ENCODE measurements at places on chromosomes 1 and 21. TPM values are rescaled to one million over a fixed set of nuclear protein-coding genes. Genes with fewer than 3 reads are reported as not detected.

DNA sequence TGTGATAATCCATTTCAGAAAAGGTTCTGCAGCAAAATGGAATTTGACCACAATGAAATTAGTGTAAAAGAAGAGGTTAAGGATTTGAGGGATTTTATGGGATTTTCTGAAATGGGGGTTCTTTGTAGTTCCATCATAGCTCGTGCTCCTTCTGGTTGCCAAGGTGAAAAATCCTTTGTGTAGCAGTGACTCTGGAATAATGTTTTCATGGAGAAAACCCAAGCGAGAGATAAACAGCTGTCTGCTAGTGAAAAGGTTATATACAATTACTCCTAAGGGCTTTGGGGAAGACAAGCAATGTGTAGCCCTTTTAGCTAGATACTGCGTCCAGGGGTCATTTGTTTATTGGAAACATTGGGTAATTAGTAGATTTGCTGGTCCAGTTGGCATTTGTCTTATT lies 453.2 kb upstream of the DEPDC1 start:
- no peak for DNase-seq

GRCh38 chr1:171984850-171985485 lies 143.7 kb downstream of the DNM3 start:
- no peak for DNase-seq

GRCh38 chr1:55428944-55429931 lies 214.1 kb upstream of the USP24 start:
- peak; percentile 92 for DNase-seq

DNA sequence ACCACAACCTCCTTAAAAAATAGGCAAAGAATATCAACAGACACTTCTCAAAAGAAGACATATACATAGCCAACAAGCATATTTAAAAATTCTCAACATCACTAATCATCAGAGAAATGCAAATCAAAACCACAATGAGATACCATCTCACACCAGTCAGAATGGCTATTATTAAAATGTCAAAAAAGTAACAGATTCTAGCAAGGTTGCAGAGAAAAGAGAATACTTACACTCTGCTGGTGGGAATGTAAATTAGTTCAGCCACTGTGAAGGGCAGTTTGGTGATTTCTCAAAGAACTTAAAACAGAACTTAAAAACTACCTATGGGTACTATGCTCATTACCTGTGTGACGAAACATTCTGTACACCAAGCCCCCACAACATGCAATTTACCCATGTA lies 20.7 kb downstream of the CD1B start:
- no peak for DNase-seq

GRCh38 chr1:57418971-57419370 lies 4.9 kb downstream of the DAB1 start:
- no peak for DNase-seq

GRCh38 chr1:107162745-107163144 lies 21.9 kb downstream of the NTNG1 start:
- no peak for DNase-seq

GRCh38 chr21:32370998-32371766 lies 21.6 kb downstream of the URB1 start:
- DNase-seq: no peak

DNA sequence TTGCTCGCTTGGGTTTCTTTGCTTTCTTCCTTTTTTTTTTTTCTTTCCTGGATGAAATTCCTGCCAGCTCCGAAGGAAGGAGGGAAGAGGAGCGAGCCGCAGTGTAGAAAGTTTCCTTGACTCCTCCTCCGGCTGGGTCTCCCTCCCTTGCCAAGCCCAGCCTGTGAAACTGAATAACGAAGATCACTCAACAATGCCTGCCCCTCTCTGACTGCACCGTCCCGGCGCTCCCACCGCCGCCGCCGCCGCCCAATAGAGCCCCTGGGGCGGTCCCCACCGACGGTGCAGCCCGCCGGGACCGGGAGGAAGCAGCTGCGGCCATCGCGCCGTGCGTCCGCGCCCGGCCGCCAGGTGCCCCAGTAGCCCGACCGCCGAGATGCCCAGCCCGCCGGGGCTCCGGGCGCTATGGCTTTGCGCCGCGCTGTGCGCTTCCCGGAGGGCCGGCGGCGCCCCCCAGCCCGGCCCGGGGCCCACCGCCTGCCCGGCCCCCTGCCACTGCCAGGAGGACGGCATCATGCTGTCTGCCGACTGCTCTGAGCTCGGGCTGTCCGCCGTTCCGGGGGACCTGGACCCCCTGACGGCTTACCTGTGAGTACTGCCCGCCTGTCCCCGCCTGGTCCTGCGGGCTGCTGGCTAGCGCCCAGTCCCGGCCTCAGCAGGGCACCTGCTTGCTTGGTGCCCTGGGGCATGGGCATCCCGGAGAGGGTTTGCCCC lies at the start of gene LGR6:
TSS of gene LGR6 (plus strand) at position 186 of the 714 bp plus-strand sequence. CDS start at position 377, 191 bp downstream.
- DNase-seq: no peak

GRCh38 chr1:107767156-107767582 lies 197.8 kb downstream of the VAV3 start:
- DNase-seq: no peak

- DNase-seq: no peak
Observed at GRCh38 chr21:36059823-36060158, 535 bp downstream of the SETD4 start.

GRCh38 chr1:81811757-81812371 lies 11.1 kb downstream of the ADGRL2 start:
- DNase-seq: no peak

DNA sequence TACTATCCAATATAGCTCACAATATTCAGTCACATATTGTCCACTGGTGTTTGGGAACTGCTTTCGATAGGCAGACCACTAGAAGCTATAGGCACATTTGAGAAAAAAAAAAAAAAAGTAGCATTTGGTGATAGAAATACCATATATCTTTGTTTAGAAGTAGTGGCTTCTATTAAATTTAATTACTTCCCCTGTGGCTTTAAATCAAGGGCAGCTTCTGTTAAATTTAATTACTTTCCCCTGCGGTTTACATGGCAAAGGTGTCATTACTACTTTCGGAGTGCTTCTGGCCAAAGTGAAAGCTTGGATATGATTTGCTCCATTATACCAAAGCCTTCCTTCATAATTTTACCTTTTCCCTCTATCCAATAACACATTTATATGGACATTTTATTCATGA lies 229.9 kb downstream of the TTLL7 start:
- no peak for DNase-seq

DNA sequence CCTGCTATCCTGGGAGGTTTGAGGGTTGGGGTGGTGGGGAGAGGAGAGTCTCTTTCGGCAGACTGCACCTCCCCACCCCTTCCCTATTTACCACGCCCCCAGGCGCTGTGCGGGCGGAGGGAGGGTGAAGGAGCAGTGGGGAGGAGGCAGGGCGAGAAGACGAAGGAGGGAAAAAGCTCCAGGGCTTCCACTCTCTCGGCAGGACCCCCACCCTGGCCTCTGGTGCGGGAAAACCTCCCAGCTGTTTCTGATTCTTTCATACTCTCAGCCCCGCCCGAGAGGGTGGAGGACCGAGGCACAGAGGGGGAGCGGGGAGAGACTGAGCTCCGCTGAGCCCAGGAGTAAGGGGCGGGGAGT lies 866 bp upstream of the WNT2B start:
- no peak for DNase-seq

DNA sequence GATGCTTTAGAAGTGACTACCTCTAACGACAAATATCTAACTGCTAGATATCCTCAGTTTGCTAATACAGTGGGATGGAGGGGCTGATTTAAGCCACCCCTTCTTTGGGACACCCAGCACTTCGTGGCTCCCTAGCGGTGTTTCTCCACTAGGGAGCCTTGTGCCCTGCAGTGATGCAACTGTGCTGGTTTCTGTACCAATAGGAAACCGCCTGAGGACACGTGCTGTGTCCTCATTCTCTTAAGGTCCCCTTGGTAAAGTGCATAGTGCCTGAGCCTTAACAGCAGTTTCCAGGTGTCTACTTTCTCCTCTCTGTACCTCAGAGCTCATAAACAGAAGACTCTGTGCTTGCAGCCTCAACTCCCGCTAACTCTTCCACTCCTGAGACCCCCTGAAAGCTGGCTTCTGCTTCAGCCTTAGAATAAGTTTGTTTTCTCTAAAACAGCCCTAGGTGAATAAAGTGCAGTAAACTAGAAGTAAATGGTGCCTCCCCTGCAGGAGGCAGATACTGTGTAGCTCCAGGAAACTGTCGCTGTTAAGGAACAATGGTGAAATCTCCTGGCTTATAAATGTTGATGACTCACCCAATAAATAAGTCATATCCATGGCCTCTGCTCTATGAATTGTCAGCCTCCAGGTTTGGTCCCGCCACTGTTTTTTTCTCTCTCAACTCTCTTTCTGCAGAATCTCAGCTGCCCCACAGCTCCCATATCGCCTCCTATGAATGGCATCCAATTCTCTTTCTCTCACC lies 130.4 kb downstream of the AK5 start:
- DNase-seq: no peak

- no peak for DNase-seq
Observed at GRCh38 chr21:38691631-38692030, 114.1 kb upstream of the ETS2 start.

- DNase-seq: no peak
Observed at GRCh38 chr1:2229911-2230731, 2.0 kb downstream of the SKI start.

GRCh38 chr1:19393046-19393445 lies 80.9 kb downstream of the SLC66A1 start:
- DNase-seq: no peak

The MNDA gene
- total RNA-seq: 2.6 TPM

The NCAM2 gene
- 4.2 TPM for total RNA-seq

The RNU1-1 gene
- total RNA-seq: under 0.01 TPM

The LCE1C gene
- not detected for total RNA-seq

The C4BPA gene
- total RNA-seq: under 0.01 TPM
